ENCODE measurements at places on chromosomes 7 and 10.

DNA sequence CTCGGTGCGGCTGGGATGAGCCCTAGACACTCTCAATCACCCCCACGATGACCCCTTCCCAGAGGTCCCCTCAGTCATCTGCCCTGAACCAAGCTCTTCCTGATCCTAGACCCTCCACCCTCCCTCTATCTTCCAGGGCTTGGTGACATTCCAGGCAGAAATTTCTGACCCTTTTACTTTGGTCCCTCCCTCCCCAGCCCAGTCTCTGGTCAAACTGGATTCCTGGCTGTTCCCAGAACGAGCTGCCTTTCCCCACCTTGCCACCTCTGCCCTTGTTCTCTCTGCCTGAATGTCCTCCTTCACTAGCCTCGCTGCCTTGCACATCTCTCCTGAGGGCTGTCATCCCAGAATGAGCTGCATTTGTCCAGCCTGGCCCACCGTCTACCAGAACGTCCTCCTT lies 1.3 kb upstream of the CLDN4 start:
- no peak for DNase-seq

DNA sequence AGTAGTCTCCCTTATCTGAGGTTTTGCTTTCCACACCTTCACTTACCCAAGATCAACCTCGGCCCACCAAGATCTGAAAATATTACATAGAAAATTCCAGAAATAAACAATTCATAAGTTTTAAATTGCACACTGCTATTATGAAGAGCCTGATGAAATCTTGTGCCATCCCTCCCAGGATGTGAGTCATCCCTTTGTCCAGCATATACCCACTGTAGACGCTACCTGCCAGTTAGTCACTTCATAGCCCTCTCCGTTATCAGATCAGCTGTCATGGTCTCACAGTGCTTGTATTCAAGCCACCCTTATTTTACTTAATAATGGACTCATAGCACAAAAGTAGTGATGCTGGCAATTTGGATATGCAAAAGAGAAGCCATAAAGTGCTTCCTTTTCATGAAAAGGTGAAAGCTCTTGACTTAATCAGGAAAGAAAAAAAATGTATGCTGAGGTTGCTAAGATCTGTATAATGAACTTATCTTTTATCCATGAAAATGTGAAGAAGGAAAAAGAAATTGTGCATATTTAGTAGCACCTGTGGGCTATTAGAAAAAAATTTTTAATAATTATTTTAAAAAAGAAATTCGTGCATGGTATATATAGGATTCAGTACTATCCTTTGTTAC lies 9.8 kb upstream of the MRPS16 start:
- no peak for DNase-seq

DNA sequence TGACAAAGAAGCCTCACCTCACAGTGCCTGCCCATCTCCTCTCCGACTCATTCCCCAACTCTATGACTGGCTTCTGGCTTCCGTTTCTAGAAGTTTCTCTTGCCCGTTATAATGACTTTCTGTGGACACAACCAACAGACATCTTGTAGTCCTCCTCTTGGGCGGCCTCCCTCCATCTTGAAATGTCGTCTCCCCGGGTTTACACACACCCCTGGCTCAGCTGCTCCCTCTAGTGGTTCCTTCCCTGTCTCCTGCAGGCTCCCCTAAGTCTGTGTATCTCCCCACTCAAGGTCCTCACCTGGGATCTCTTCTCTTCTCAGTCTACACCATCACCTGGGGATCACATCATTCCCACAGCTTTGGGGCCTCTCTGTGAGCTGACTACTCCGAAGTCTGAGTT lies 123.4 kb upstream of the NEBL start:
- DNase-seq: no peak

DNA sequence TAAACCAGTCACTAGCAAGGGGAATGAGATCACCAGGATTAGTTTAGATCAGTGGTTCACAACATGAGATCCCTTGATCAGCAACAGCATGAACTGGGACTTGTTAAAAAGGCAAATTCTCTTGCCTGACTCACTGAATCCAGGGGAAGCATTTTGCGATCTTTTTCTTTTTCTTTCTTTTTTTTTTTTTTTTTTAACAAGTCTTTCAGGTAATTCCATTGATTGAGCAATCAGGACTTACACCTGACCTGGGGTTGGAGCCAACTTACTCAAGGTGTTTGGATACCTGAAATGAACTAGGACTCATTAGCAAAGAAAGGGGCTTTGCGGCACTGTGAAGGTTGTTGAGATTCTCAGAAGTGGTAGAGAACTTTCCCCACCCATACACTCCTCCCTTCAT lies 47.1 kb upstream of the PRR15 start:
- no peak for DNase-seq

DNA sequence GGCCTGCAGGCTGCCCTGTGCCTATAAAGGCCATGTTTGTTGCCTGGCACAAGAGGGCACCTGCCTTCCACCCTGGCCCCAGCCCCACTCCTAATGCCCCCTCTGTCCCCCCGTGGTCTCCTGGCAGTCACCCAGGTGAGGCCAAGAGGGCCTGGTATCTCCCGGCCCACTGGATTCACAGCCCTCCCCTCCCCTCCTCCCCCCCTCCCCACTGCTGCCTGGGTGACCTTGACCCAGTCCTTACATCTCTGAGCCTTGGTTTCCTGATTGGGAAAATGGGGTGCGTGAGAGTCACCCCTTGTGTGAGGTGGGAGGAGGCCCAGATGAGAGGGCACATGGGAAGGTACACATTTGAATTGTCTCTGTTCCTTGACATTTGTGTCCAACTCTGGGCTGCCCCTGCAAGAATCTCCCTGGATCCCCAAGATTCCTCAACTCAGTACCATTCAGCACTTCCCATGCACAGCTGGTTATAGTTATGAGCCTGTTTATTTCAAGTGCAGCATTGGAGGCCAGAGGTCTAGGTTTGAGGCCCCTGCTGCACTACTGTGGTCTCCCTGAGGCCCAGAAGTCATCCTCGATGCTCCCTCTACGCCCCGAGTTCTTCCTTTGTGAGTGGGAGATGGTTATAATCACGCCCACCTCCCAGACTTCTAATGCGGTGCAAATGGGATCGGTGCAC lies 58.9 kb downstream of the TMEM270 start:
- DNase-seq: no peak

DNA sequence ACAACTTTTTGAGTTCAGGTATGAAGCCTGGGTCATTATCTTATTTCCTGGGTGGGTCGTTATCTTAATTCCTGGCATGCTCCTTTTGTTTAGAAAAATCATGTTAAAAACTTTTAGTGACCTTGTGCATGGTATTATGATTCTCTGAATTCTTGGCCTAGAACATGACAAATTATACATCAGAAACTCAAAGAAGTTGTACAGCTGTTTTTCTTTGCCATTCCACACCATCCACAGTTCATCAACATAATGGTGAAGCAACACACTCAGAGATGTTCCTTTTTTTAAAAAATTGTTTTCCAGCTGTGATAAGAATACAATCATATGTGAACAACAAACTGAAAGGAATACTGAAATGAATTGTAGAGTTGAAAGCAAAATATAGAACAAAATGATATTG lies 149.2 kb upstream of the SEMA3D start:
- DNase-seq: no peak

DNA sequence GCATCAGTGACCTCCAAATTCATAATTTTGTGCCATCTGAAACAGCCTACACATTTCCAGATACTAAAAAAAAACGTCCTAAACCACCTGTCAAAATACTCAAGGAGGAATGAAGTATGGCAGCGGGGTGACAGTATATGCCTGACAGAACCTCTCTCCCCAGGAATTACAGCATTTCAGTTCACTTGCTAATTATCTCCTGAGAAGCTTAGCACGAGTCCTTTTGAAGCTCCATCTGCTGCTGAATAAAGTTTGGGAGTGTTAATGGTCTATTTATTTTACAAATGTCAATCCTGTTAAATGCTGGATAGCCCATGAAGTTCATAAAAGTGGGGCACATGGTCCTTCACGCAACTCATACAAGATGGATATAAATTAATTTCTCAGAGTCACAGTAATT lies 29.4 kb upstream of the ANLN start:
- DNase-seq: no peak

DNA sequence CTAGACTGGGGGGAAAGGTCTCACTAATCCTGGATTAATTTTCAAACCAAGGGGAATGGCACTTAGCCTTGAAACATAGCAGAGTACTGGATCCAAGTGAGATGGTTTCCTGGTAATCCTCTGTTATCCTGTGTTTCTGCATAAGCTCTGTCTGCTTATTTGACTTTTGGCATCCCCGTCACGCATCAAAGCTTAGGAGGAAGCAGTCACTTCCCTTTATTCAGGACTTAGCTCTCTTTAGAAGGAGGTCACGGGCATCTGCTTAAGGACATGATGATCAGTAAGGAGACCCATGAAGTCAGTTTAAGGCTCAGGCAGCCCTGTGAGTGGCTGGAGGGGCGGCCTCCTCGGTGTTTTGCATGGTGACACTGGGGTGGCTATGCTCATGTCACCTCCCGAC lies 30.0 kb downstream of the TSPAN15 start:
- DNase-seq: no peak

GRCh38 chr7:105816266-105816843 lies 60.0 kb downstream of the ATXN7L1 start:
- no peak for DNase-seq

DNA sequence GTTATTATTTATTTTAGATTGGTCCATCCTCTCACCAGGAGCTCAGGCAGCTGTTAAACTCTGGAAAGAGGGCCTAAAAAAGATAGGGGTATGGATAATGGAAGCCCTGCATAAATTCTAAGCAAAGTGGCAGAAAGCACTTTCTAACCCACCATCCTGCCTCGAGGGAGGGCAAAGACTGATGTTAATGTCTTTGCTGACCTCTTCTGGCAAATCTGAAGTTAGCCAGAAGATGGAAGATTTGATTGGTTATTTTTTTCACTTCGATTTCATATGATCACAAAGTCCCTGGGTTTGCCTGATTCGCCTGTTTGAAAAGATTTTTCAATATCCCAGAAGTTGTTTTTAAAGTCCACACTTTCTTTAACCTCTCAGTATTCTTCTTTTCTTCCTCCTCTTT lies 24.8 kb downstream of the OR9A2 start:
- no peak for DNase-seq

GRCh38 chr10:34024693-34025425 lies 690.4 kb upstream of the NRP1 start:
- DNase-seq: no peak

- no peak for DNase-seq
Measured at GRCh38 chr7:81462672-81463071, 307.2 kb downstream of the HGF start.

GRCh38 chr10:131363416-131363815 lies 51.9 kb upstream of the TCERG1L start:
- no peak for DNase-seq

- DNase-seq: no peak
Measured at GRCh38 chr7:88465600-88465999, 158.9 kb upstream of the STEAP4 start.

- no peak for DNase-seq
Measured at GRCh38 chr7:147539685-147540084, 1050.9 kb upstream of the C7orf33 start.

DNA sequence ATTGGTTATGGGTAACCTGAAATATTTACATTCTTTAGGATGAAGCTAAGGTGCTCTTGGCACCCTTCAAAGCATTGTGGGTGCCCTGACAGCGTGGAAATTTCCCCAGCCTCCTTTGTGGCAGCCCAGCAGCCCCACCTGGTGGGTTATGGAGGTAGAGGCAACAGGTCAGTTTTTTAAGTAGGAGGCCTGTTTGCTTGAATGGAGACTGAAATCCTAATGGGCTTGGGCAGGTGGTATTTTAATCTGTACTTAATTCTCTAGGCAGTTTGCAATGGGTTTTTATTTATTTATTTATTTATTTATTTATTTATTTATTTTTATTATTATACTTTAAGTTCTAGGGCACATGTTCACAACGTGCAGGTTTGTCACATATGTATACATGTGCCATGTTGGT lies 139.4 kb downstream of the EPC1 start:
- no peak for DNase-seq

DNA sequence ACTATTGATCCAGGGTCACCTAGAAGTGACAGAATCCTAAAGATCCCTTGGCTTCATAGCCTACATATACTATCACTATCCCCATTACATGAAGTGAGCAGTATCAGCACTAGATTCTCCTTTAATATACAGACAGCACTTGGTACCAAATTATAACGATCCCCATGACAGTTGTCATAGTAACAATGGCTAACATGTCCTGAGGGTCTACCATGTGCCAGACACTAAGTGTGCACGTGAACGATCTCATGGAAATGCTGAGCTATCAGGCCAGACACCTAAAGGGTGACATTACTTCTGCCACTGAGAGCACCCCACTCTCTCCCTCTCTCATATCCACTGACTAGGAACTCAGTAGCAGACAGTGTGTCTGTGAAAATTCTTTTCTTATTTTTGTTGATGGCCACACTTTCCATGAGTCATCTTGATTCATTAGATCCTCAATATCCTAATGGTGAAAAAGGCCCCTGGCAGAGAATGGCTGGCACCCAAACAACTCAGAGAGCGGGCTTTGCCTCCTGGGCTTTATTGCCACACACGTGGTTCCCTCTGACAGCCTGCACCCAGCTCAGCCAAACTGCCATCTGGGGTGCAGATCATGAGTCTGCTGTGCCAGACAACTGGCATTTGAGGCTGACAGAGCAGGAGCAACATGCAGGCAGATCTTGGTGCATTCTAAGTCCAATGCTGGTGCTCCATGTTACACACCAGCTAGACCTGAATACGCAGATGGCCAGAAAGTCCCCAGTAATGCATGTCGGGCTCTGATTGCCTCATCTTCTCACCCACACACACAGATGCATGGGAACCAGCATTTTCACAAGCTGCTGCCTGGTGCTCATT lies 176.3 kb downstream of the DGKI start:
- DNase-seq: no peak

DNA sequence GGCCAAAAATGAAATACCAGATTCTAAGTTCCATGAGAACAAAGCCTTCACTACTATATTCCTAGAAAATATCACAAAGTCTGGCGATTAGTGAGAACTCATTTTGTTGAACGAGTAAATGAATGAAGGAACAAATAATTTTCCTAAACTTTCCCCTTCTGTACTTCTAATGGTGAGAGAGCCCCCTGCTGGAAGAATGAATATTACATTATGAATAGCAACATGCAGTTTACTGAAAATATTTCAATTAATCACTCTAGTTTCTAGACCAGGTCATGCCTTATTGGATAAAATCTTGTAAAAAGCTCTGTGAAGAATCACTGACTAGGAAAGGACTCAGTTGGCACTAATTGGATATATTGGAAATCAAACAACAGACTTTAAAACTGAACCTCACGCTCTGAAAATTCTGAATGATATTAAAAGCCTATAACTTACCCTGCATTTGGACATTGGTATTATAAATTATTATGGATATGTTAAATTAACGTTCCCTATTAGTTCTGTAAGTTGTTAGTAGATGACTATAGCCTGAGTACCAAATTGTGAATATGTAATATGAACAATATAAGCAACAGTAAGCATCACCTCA lies 32.4 kb upstream of the MTPN start:
- DNase-seq: no peak

DNA sequence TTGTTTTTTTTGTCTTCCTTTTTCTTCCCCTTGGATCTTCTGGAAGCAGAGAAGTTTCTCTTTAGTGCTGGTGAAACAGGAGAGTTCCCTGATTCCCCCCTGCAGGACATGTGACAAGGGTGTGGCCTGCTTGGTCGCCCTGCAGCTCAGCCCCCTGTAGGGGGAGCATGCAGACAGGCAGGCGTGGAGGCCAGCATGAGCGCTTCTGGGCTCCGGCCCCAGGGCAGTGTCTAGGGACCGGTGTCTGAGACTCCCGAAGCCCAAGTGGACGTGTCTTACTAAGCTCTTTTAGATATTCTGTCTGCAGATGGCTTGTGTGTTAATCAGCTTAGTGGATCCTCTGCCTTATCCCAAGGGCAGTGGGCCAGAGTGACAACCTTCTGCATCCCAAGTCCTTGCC lies 26.1 kb downstream of the PRSS58 start:
- no peak for DNase-seq

All from anterior cingulate cortex (tissue), 58 donors.